ENCODE measurements at places on chromosomes 7 and 10.

DNA sequence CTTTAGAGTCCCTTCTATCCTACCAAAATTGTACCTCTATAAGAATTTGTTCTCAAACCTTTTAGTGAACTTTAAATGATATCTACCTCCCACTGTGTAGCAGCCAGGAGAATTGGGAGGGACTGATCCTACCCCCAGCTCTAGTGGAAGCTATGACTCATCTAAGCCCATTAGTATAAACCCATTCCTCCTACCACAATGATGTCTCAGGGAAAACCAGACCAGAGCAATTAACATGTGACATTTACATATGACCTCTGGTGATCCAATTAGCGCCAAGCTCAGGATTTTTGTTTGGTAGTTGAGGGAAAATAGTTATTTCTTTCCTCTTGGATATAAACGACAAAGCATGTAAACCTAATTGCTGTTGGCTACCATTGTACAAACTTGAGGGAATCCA is 33.1 kb upstream of the R3HCC1L start:
- DNase-seq = no peak

DNA sequence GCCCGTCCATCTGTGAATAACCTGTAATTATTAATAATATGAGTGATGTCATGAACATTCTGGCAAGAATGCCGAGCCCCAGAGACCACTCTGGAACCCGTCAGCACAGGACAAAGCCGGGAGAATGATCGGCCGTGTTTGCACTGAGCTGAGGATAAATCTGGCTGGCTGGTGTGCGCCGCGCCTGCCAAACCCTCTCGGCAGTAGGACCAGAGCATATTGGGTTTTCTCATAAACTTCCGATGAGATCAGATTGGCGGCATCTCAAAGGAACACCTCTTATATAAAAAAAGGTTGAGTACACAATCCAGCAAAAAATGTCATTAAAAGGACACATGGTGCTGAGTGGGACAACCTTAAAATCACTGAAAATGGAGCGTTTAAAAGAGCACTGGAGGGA is 296.0 kb upstream of the MKI67 start:
- DNase-seq = no peak

GRCh38 chr10:3720228-3721019 is 64.6 kb downstream of the KLF6 start:
- DNase-seq = no peak

DNA sequence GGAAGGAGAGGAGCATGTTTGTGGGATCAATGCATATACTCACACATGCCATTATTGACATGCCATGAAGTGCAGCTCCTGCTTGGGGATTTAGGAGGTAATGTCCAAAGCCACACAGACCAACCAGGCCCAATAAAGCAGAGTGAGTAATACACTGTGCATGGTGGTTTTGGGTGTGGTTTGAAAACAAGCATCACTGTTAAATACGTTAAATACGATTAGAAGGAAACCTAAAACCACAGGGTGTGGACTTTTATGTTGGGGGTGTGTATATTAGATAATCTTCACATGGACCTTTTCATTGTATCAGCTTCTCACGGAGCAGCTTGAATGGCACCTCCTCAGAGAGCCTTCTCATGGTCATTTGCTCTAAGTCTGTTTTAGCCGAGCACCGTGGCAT is 10.4 kb upstream of the EIF3A start:
- DNase-seq = peak; percentile 25

- DNase-seq = no peak
Measured at GRCh38 chr7:2597273-2597640, 34.5 kb upstream of the TTYH3 start.

- no peak for DNase-seq
Measured at GRCh38 chr10:62978482-62978881, 154.6 kb upstream of the NRBF2 start.

- no peak for DNase-seq
Measured at GRCh38 chr10:3502673-3503072, 282.3 kb downstream of the KLF6 start.

GRCh38 chr7:104843198-104843597 is 170.8 kb upstream of the KMT2E start:
- no peak for DNase-seq

- no peak for DNase-seq
Measured at GRCh38 chr7:95391761-95392160, 4.4 kb downstream of the PON3 start.

DNA sequence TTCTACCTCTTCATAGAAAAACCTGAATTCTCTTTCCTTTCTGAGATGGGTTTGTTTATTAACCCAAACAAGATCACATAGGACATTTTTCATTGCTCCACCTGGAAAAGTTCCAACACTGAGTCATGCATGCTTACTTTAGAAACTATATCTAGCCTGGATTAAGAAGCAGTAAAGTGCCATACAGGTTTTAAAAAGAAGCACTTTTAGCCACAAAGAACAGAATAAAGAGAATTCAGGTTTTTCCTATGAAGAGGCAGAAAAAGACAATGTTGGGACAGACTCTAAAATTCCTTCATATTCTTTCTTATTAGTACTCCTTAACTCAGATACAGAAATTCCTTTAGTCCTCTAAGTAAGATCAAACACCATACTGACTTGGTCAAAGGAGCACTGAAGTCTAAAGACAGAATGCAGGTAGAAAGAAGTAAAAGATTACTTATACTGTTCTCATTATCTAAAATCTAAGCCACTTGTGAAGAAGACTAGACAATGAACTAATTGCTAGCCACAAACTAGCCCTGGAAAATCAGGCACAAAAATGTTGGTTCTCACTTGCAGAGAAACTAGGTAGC is 241.3 kb downstream of the ANK3 start:
- DNase-seq = no peak

DNA sequence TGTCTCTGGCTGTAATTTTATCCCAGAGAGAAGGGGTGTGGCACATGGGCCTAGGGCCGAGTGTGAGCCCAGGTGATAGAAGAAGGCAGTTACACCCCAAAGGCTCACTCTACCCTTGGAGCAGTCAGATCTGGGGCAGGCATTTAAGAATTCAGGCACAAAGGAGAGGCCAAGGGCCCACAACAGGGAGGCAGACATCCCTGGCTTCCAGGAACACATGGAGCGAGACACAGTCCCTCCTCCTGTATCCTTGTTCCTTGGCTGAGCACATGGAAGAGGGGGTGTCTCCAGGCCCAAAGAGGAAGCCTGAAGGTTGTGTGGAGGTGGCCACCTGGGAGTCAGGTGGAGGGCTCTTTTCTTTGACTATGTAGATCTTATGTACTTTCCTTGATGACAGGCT is 286.2 kb downstream of the RPS24 start:
- no peak for DNase-seq

- no peak for DNase-seq
Measured at GRCh38 chr10:29256586-29256985, 32.3 kb upstream of the LYZL1 start.

DNA sequence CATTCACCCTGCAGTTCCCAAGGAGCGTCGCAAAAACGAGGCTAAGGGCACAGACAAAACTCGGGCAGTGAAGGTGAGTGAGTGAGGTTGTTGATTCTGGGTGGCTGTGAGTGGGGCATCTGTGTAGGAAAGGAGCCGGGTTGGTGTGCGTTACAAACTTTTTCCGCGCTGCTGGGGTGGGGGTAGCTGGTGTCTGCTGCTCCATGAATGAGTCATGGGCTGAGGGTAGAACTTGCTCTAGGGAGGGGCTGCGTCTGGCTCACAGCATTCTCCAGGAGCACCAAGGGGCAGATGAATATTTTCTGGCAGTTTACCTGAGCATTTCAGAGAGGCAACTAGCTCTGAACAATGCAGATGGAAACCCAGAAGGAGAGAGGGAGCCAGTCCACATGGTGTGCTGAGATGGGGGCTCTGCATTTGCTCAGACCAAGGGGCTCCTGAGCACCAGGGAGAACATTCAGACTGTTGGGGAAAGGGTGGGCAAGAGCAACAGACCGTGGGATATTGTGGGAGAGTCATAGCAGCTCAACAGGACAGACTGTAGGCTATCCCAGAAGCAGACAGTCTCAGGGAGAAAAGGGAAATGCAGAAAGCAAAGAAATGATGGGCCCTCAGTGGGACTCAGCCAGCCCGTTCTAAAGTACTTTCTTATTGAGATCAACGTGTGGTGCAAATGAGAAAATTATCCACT is 18.8 kb downstream of the NOBOX start:
- peak; percentile 39 for DNase-seq

DNA sequence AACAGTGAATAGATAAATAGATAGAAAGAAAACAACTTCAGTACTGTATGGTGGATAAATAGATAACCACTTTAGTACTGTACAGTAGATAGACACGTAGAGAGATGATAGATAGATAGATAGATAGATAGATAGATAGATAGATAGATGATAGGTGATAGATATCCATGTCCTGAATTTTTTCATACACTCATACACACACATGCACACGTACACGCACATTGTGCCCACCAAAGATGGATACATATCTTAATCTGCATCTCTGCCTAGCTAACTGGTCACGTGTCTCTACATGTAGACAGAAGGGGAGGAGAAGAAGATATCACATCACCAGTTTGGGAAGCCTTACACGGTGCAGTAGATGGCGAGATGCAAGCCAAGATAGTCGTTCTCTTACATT is 99.2 kb downstream of the ARID5B start:
- DNase-seq = no peak

DNA sequence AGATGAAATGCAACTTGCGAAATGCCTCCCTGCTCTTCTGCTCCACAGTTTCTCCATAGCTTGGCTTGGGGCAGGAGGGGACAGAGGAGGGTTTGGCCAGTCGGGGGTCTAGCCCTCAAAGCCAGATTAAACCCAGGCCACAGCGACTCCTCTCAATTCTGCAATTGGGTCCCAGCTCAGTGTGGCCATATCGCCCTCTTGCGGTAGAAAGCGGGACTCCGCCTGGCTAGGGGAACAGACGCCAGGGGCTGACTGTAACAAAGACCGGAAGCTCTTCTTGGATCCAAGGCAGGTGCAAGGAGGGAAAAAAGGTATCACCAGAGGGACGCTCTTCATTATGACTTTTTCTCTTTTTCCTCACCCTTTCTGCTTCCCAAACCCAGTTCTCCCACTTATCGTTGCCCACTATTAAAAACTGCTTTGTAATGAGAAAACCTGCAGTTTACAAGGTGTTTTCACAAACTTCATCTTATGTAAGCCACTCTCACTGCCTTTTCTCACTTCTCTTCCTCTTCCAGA is 36.6 kb upstream of the TNPO3 start:
- peak; percentile 96 for DNase-seq

GRCh38 chr7:121180436-121181063 is 148.2 kb upstream of the WNT16 start:
- DNase-seq = no peak

DNA sequence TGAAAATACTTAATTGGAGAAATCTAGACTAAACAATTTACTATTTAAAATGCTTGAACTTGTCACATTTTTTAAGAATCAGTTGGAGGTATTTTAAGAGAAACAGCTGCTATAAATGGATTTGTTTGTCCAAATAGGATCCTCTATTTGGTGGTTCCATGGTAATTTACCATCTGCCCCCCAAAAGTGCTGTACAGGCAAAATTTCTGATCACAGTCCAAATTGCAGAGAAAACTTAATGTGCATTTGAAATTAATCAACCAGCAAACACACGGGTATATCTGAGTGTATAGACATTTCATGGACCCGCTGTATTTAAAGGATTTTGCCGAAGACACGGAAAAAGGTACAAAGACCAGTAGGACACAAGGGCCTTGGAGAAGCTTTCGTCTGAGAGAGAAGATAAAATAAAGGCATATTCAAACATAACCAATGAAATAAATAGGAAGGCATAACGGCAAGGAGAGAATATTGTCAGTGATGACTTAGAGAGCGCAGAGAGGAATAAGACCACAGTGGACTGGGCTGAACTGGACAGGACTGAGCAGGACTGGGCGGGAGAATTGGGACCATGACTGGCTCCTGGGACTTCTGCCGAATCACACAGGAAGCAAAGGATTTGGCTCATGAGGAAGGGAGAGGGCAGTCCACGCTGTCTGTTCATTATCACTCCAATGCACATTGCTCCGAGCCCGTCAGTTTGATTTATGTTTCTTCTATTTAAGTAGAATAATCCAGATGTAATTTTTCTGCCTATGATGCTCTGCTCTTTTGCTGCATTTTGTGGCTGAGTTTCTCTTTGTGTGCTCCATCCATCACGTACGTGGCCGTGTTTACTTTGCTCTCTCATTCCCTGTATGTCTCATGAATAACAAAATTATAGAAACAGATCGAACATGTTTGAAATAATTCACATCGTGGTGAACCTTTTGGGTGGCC is 112.8 kb downstream of the PRLHR start:
- no peak for DNase-seq

- no peak for DNase-seq
Measured at GRCh38 chr7:18572154-18572553, 76.6 kb downstream of the HDAC9 start.

- DNase-seq = no peak
Measured at GRCh38 chr10:86979977-86980448, 11.7 kb downstream of the ADIRF start.

- DNase-seq = no peak
Measured at GRCh38 chr10:68784476-68784875, 42.9 kb upstream of the STOX1 start.

DNA sequence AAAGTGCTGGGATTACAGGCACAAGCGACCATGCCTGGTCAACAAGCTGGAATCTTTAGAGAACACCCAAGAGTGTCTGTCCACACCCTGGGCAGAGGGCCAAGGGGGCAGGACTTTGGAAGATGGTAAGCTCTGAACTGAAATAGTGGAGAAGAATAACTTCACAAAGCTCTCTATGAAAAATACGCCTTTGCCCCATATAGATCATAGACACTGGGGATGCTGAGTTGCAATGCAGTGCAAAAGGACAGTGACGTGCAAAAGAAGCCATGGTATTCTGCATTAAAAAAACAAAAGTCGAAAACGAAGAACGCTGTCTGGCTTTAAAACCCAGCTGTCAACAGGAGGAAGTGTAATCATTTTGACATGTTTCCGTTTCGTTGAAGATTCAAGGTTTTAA is 353.6 kb downstream of the CALN1 start:
- DNase-seq = no peak

DNA sequence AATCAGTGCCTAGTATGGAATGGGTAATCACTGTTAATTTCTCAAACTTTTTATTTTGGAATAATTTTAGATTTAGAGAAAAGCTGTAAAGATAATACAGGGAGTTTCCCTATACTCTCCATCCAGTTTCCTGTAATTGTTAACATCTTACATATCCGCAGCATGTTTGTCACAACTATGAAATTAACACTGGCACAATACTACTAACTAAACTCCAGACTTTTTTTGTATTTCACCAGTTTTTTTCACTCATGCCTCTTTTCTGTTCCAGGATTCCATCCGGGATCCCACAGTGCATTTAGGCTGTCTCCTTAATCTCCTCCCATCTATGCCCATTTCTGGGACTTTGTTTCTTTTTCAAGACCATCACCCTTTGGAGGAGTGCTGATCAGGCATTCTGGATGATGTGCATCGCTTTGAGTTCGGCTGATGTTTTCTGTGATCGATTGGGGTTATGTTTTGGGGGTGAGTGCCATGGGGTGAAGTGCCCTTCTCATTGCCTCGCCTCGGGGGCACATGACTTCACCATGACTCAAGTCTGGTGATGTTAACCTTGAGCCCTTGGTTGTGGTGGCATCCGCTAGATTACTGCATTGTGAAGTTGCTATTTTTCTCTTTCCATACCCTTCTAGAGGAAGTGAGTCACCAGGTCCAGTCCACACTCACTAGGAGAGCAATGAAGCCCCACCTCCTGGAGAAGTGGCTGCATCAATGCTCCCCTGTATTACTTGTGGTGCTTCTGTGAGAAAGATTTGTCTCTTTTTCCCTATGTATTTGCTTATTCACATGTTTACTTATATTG is 43.9 kb upstream of the GRB10 start:
- peak; percentile 39 for DNase-seq

Measured in activated CD4-positive, alpha-beta T cell treated with anti-CD3 and anti-CD28 coated beads, Interleukin-2, amount 50 U/mL, for 48 hours (primary cell).